A549 treated with Mapracorat at 1 μM for 4 hours (cell line): ENCODE measurements at places on chromosomes 6 and 20. TPM values are rescaled to one million over a fixed set of nuclear protein-coding genes. Genes with fewer than 3 reads are reported as not detected.

C6orf120 gene
- 10.9 to 13.5 TPM (median 13.1 TPM) in 5 replicates for total RNA-seq

PTCRA gene
- not detected in 5 replicates for total RNA-seq

ADGRF5 gene
- total RNA-seq = not detected in 5 replicates

BACH2 gene
- total RNA-seq = 0.42 to 0.91 TPM (median 0.63 TPM) in 5 replicates

PRRT1 gene
- total RNA-seq = 0.33 to 1.5 TPM (median 0.63 TPM) in 5 replicates

PKIB gene
- 0.51 to 1.0 TPM (median 0.54 TPM) in 5 replicates for total RNA-seq

STMND1 gene
- not detected in 5 replicates for total RNA-seq

LGSN gene
- 2.0 to 3.0 TPM (median 2.2 TPM) in 5 replicates for total RNA-seq

HUS1B gene
- 0.13 to 0.31 TPM (median 0.19 TPM) in 4 of 5 replicates, not detected in the other for total RNA-seq

RBPJL gene
- total RNA-seq = not detected in 5 replicates

SIRPG gene
- not detected in 5 replicates for total RNA-seq

GGTLC1 gene
- total RNA-seq = not detected in 5 replicates

HMGCLL1 gene
- total RNA-seq = 0.12 to 0.20 TPM (median 0.15 TPM) in 4 of 5 replicates, not detected in the other
